ENCODE measurements at places on chromosomes 13 and 19.

- no peak for DNase-seq
These were observed 109.4 kb downstream of the RFC3 start for GRCh38 chr13:33927315-33927714.

DNA sequence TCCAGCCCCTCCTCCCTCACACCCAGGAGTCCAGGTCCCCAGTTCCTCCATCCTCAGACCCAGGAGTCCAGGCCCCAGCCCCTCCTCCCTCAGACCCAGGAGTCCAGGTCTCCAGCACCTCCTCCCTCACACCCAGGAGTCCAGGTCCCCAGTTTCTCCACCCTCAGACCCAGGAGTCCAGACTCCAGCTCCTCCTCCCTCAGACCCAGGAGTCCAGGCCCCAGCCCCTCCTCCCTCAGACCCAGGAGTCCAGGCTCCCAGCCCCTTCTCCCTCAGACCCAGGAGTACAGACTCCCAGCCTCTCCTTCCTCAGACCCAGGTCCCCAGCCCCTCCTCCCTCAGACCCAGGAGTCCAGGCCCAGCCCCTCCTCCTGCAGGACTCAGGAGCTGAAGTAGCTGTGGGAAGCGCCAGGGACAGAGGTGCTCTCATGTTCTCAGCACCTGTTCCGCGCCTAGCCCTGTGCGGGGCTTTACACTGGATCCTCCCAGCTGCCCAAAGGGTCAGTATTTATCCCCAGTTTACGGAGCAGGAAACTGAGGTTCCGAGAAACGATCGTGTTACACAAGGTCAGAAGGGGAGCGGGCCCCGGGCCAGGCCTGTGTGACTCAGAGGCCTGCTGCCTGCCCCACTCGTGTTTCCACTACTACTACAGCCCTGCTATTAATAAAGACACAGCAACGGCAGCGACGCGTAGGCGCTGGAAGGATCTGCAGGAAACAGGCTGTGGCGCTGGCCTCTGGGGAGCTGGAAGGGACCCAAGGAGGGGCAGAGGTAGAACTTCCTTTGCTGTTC is 1.7 kb upstream of the SBK3 start:
- DNase-seq = peak; percentile 90

GRCh38 chr13:59471106-59471505 is 692.6 kb downstream of the DIAPH3 start:
- DNase-seq = peak; percentile 6

- no peak for DNase-seq
These were observed 850 bp upstream of the CERS4 start for GRCh38 chr19:8208119-8208921.

- no peak for DNase-seq
These were observed 25.2 kb upstream of the PDCD5 start for GRCh38 chr19:32555786-32556185.

Measured in inflammatory macrophage treated with lipopolysaccharide for 1 hour (primary cell).